ENCODE measurements at places on chromosomes 3 and 15. TPM values are rescaled to one million over a fixed set of nuclear protein-coding genes. Genes with fewer than 3 reads are reported as not detected.
A peak's percentile ranks its signal among the peaks of the same experiment; 100 is the strongest.

GRCh38 chr3:187026317-187026670, 96.0 kb downstream of the ST6GAL1 start:
- DNase-seq: no peak
- peak overlapping the region; percentile 46 for H3K27ac ChIP-seq
- no peak overlapping the region for H3K4me3 ChIP-seq

DNA sequence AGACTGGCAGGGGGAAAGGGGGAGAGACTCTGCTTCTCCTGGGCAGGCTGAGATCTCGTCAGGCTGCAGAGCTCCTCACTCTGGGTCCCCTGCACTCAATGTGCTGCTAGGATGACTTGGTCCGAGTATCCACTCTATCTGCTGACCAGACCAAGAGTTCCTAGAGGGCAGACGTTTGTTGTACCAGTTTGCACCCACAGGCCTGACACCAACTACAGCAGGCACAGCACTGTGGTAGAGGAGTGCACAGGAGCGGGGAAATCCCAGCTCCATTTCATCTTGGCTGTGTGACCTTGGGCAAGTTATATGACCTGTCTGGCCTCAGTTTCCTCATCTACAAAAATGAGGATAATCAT, 29.0 kb downstream of the CCDC12 start:
- peak overlapping the region; percentile 96 for H3K27ac ChIP-seq
- no peaks in the 10 kb centered on the region for H3K27me3 ChIP-seq
- peaks cover 81% of the 10 kb centered on the region for H3K4me1 ChIP-seq
- peaks cover 6% of the 10 kb centered on the region for H3K36me3 ChIP-seq
- H3K4me3 ChIP-seq: no peak overlapping the region
- no peak for DNase-seq

DNA sequence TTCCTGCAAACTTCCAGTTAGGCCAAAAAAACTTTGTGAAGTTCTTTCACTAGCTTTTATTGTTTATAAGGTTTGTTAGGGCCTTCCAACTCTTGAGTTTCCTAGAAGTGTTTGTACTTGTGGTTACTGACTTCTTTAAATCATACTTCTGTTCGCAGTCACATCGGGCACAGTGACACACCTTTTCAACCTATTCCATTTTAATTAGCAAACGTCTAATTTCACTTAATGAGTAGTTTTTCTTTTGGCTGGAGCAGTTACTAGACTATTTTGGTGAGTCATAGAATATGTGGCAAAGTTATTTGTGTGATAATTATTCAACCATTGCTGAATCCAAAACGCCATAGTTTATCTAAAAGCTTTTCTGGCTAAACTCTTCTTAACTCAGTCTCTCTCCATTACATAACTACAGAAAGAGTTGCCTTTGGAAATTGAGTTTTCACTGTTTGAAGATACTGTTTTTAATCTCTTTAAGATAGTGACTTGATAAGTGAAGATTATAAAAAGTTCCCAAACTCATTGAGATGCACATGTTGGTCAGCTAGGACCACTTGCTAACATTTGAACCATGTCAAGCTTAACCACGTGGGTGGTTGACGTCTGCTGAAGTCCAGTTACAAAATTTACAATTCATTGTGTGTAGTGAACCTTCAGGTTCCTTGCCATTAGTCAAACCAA, 21.5 kb downstream of the CNOT10 start:
- H3K27ac ChIP-seq: no peak overlapping the region
- no peak overlapping the region for H3K4me3 ChIP-seq
- H3K27me3 ChIP-seq: no peaks in the 10 kb centered on the region
- H3K36me3 ChIP-seq: peaks cover 16% of the 10 kb centered on the region

Gene FAM3D
- not detected for total RNA-seq

Gene NAALADL2
- 10.4 TPM for total RNA-seq

- H3K4me3 ChIP-seq: no peak overlapping the region
- no peak for DNase-seq
- peaks cover 3% of the 10 kb centered on the region for H3K4me1 ChIP-seq
- H3K27ac ChIP-seq: no peak overlapping the region
- no peaks in the 10 kb centered on the region for H3K36me3 ChIP-seq
Observed at GRCh38 chr3:174613173-174613572, 246.0 kb upstream of the NAALADL2 start.

DNA sequence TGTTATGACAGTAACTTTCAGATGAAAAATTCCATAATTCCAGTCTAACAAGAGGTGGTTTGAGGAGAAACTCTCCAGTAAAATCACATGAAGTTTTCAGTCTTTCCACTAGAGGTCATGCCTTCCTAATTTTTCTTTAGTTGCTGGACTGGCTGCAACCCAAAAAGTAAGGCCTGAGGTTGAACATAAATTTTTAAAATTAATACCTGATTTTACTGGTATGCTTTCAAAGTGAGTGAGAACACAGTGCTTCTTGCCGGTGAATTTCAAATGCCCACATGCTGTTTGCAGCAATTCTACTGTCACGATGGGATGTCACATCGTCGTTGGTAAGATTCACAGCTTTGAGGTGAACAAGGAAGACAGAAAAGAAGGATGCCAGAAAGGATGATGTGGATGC, 89.0 kb upstream of the FGF12 start:
- peaks cover 34% of the 10 kb centered on the region for H3K4me1 ChIP-seq
- H3K36me3 ChIP-seq: no peaks in the 10 kb centered on the region
- H3K27ac ChIP-seq: no peak overlapping the region
- DNase-seq: no peak
- H3K27me3 ChIP-seq: no peaks in the 10 kb centered on the region

GRCh38 chr3:147699175-147699838, 290.1 kb downstream of the ZIC1 start:
- H3K36me3 ChIP-seq: no peaks in the 10 kb centered on the region
- H3K4me1 ChIP-seq: peaks cover 2% of the 10 kb centered on the region
- H3K27me3 ChIP-seq: no peaks in the 10 kb centered on the region
- DNase-seq: no peak
- no peak overlapping the region for H3K4me3 ChIP-seq
- H3K27ac ChIP-seq: no peak overlapping the region

DNA sequence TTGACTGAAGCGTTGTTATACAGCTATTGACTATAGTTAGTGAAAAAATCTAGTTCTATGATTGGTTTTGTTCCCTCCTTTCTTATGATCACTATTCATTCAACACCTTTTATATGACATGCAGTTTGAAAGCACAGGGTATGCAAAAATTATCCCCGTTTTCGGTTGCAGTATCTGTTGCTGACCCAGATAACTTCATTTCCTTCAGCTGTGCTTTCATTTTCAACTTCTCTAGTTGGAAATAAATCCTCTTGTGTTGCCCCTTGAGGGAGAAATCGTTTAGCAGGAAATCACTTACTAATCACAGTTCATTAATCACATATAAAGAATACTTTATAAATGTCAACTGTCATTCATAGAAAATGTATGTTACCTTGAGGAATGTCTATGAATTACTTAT, 55.1 kb downstream of the MBNL1 start:
- H3K4me1 ChIP-seq: peaks cover 29% of the 10 kb centered on the region
- H3K27me3 ChIP-seq: no peaks in the 10 kb centered on the region
- no peak for DNase-seq
- peaks cover 8% of the 10 kb centered on the region for H3K36me3 ChIP-seq
- H3K27ac ChIP-seq: no peak overlapping the region
